Stimulated activated CD8-positive, alpha-beta memory T cell treated with anti-CD3 and anti-CD28 coated beads, Interleukin-7, amount 100 ng/mL, for 1 hour (primary cell): ENCODE measurements at places on chromosomes 4 and X.

DNA sequence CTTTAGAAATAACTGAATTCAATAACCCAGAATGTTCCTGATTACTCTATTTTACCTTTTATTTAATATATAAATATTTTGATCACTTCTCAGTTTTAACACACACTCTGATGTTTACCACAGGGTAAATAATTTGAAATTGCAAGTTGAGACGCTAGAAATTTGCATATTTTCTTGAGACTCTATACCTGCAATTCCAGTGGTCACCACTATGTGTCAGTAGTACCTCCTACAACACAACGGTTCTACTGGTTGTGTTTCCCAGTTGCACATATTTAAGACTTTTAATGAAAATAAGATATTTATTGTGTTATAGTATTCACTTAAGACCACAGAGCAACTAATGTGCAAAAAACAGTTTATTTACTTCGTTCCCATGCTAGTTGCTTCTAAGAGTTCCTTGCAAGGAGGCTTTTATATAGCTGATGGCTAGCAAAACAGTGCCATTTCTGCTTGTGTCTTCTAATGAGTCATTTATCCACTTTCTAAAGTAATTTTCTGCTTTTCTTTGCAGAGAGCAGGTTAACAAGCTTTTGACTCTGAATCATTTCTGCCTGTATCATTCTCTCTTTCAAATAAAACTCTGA lies 98.9 kb upstream of the PDLIM3 start:
- DNase-seq, result no peak

DNA sequence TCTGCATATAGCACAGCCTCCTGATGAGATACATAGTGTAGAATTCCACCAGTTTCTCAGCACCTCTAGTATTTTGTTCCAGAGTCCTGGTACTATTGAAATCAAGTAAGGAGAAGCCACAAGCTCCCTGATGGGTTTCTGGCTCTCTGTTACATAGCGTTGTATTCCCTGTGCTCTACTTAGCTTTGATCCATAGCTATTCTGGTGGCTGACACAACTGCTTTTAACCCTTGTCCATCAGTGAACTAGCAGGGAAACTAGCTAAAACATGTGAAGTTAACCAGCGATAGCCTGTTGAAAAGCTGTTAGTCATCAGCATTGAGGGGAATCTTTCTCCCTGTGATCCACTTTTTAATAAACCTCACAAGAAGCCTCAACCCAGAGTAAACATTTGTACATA lies 26.9 kb downstream of the NIPAL1 start:
- no peak for DNase-seq

GRCh38 chr4:154564311-154564710 lies 1.5 kb downstream of the FGB start:
- DNase-seq, result no peak

DNA sequence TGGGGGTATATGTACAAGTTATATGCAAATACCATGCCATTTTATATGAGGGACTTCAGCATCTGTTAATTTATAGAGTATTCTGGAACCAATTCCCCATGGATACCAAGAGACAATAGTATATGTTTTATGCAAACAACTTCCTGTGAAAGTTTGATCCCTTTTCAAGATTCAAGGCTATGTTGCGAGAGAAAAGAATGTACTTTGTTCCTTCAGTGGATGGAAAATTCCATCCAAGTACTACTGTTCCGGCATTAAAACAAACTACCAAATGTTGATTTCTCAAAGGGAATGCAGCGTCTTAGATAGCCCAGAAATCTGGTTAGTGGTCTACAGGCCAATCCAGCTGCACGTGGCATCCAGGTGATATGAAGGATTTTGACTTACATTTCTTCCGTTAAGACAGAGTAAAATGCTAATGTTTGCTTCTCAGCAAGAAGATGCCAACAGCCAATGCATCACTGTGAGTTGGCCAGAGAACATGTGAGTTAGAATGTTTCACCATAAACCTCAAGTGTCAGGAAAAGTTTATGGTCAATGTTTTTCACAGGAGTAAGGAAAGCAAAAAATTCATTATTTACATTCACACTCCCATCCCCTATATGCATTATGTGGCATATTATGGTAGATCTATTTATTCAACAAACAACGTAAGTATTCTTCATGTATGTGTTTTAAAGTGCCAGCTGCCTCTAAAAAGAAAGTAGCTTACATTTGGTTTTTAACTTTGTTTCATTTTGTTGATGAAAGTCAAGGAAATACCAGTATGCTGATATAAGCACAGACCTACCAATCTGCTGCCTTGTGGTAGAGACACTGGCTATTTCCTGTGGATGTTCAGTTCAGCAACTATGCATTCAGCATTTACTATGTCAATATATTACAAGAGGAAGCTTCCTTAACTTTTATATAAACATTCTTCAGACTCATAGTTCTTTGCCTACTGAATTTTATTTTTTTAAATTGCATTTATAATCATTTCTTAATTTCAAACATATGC lies 44.4 kb downstream of the METTL14 start:
- no peak for DNase-seq

DNA sequence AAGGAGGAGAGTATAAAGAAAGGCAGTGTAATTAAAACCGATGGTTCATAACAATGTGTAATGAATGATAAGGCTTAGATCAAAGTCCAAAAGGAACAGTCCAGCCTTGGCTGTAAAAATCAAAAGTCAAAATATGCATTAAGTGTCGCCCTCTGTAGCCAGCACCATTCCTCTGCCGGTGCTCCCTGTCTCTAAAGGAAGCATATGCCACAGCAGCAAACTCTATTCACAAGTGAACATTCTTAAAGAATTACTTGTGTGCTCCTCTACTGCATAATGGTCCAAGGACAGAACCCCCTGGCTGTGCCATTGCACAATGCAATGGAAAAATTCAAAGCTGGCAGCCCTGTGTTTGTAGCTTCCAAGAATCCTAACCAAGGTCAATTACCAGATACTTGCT lies 16.3 kb upstream of the MBNL3 start:
- no peak for DNase-seq

- no peak for DNase-seq
Observed at GRCh38 chrX:1212532-1212931, at the start of gene CRLF2. CRLF2 (minus strand) TSS chrX:1212649; CDS start chrX:1212634, 15 bp downstream.

GRCh38 chrX:12919051-12919450 lies 12.6 kb downstream of the TLR8 start:
- no peak for DNase-seq

DNA sequence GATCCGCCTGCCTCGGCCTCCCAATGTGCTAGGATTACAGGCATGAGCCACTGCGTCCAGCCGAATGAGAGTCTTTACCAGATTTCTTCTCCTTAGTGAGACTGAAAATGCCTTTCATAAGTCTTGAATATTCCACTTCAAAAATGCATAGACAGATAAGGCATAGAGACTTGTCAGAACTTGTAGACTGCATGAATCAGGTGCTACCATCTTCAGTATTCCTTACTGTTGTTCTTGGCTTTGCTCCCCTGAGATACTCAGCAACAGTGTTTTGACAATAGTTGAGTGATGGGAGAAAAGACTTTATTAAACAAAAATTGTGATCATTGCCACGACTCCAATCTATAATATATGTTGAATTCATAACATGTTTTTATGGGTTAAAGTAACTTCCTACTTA lies 11.0 kb downstream of the TKTL2 start:
- DNase-seq, result no peak

- DNase-seq, result no peak
Observed at GRCh38 chr4:126603825-126604224, 1028.9 kb upstream of the INTU start.

- DNase-seq, result no peak
Observed at GRCh38 chr4:24659241-24659961, 75.0 kb upstream of the DHX15 start.

DNA sequence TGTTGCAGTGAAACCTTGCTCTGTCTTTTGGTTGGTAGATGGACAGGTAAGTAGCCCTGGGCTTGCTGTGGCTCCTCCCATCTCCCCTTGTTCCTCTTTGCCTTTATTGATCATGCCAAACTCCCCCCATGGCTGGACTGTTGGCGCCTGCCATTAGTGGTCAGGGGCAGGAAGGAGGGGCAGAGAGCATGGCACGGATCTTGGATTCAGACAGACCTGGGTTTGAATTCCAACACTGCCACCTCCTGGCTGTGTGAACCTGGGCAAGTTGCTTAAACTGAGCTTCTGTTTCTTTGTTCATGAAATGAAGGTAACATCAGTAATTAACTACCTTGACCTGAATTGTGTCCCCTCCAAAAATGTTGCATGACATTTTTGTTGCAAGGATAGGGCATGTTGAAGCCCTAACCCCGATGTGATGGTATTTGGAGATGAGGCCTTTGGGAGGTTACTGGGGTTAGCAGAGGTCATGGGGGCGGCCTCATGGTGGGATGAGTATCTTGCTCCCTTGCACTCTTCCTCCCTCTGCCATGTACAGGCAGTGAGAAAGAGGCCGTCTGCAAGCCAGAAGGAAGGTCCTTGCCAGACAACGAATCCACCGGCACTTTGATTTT lies 6.0 kb downstream of the SLC2A9 start:
- DNase-seq, result no peak

GRCh38 chr4:67879486-67879885 lies 4.3 kb downstream of the TMPRSS11D start:
- DNase-seq, result no peak

- no peak for DNase-seq
Observed at GRCh38 chrX:37800717-37801116, 20.9 kb downstream of the CYBB start.

- DNase-seq, result no peak
Observed at GRCh38 chr4:41758884-41759283, 10.4 kb upstream of the PHOX2B start.

DNA sequence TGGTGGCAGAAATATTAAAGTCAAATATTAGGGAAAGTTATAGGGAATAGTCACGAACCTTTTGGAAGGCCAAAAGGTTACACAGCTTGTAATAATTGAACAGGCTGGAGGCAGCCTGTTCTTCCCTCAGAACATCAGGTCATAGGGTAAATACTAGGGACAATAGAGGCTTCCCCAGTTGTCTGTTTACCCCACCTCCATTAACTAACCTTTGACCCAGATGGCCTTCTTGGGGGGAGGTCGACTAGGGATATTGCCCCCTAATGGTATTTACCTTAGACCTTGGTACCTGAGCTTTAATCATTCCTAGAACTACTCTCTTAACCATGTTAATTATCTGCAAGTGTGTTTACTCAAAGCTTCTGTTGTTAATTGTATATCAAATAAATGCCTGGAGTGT lies 26.0 kb downstream of the C4orf17 start:
- DNase-seq, result no peak

DNA sequence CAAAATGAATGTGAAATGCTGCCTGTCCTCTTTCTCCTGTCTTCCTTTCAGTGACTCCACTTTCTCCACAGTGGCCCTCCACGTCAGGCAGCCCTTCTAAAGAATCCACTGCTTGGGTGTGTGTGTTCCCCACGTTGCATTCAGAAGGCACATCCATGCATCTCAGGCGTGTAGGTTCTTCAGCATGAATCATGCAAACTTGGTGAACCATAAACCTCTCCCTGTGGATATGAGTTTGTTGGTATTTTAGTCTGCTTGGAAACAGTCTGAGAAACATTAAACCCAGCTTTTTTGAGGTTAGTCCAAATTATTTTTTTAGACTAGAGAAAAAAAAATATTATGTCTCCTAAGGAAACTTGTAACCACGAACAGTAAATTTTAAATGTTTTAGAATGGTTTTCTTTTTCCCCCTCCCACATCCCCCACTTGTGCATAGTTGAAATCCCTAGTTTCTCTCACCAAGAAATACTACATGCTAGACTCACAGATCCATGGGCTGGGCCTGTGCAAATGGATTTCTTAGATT lies 251.6 kb downstream of the CBR4 start:
- no peak for DNase-seq

- DNase-seq, result no peak
Observed at GRCh38 chr4:2048831-2049230, 10.3 kb upstream of the NAT8L start.
